ENCODE measurements at places on chromosomes 12 and 14.
A peak's percentile ranks its signal among the peaks of the same experiment; 100 is the strongest.

DNA sequence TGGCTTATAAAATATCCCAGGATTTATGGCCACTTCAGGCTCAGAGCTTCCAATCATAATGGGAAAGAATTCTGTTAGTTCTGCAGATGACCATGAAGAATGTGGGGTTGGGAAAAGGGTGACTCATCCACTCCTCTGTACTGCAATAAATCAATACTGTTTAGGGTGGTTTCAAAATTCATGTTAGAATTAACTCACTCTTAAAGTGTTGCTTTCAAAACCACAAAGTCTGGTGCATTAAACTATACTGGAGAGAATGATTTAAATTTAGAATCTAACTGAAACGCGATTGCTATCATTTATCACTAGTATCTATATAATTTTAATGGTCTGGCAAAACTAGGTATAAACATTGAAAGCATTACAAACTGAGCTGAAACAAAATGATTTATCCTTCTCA lies 798 bp downstream of the CCDC198 start:
- no peak for DNase-seq

GRCh38 chr14:64549791-64550620 lies at the start of gene PPP1R36:
PPP1R36 (plus strand) TSS chr14:64549961; CDS start chr14:64549998, 37 bp downstream.
- peak; percentile 24 for DNase-seq

- DNase-seq = no peak
Measured at GRCh38 chr14:64064447-64064846, 211.6 kb downstream of the SYNE2 start.

DNA sequence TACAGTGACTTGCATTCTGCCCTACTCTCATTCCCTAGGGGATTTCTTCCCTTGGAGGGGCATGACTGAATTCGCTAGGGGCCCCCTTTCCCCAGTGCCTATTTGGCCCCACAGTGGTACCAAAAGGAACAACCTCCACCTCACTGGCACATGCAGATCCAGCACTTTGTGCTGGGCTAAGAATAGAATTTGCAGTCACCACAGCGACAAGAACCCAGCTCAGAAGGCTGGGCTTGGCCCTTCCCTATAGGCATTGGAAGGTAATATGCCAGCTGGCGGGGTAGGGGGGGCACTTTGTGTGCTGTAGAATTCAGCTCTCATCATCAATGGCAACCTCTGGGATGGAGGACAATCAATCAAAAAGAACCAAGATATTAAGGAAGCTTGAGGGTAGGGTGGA lies 13.9 kb downstream of the BAZ2A start:
- no peak for DNase-seq

DNA sequence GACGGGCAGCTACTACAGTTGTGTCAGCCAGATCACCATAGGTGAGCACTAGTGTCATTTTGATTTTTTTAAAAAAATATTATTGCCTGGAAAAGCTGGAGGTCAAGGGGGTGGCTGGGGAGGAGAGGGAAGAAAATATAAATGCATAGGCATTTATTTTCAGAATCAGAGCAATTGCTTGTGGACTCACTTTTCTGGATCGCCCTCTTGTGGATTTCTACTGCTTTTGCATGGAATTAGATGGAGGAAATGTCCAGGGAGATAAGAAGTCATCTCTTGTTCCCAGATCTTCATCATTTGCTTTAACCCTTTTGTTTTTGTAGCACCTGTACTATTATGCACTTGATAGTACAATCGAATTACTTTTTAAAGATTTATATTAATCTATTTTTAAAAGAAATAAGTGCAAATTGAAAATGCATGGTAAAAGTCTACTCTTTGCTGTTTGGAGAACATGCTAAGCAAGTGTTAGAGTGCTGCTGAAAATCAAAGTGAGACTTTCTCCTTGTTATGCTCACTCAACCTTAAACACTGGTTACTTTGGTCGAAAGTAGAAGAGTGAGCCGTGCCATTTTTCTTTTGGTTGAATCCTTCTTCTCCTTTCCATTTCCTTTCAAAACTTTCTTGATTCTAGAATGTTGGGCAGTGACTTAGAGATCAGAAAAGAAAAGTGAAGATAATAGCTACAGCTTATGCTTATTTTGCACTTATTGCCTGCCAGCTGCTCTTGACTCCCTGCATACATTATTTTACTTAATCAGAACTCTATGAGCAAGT lies 60.6 kb upstream of the ANO4 start:
- DNase-seq = no peak

GRCh38 chr12:95390932-95391331 lies 83.0 kb upstream of the METAP2 start:
- DNase-seq = no peak

DNA sequence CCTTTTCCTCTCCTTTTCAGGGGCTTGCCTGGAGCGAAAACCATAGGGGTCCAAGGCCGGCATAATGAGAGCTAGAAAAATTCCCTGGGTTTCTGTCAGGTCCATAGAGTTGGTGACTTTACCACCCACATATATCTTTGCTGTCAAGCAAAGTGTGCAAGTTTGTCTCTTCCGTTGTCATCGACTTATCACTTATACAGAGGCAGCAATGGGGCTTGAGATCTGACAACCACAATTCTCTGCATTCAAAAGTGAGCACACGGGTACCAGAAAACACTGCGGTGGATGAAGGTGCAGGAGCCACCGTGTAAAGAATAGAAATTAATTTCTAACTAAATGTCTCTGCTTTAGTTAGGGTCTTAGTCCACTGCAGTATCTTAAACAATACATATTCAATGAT lies 162.3 kb downstream of the DAD1 start:
- DNase-seq = no peak

GRCh38 chr14:69047255-69047654 lies 68.2 kb upstream of the ACTN1 start:
- no peak for DNase-seq

DNA sequence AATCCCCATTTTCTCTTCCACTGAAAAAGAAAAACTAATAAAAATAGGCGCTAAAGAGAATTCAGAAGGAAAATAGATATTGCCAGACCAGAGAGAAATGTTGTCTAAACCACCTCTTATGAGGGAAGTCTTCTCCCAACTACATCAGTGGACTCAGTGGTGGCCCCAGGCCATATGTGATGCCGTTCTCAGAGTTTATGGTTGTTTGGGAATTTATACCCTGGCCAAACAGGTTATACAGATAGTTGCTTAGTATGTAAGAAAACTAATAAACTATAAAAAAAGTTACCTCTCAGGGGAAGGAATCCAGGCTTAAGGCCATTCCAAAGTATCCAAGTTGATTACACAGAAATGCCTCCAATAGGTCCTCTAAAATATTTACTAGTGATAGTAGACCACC lies 103.4 kb upstream of the RBM19 start:
- DNase-seq = no peak

- no peak for DNase-seq
Measured at GRCh38 chr12:59425798-59426197, 170.0 kb upstream of the SLC16A7 start.

- no peak for DNase-seq
Measured at GRCh38 chr14:91202234-91202974, 42.1 kb downstream of the GPR68 start.

- DNase-seq = no peak
Measured at GRCh38 chr12:30142301-30142700, 358.6 kb upstream of the TMTC1 start.

DNA sequence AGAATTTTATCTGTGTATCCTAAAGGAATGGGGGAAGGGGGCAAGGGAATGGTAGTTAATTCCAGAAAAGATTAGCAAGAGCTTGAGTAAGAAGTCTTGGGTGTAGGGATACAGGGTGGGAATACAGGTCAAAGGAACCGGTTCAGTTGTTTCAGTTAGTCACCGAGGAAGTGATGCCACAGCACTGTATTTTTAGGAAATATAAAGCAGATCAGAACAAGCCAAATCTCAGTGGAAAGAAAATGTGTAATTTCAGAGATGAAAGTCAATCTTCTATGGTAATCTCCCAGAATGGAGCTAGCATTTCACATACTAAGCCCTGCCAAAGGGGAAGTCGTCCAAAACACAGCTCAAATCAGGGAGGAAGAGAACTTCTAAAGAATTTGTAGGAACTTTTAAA lies 4.7 kb upstream of the TUBA1C start:
- DNase-seq = no peak

DNA sequence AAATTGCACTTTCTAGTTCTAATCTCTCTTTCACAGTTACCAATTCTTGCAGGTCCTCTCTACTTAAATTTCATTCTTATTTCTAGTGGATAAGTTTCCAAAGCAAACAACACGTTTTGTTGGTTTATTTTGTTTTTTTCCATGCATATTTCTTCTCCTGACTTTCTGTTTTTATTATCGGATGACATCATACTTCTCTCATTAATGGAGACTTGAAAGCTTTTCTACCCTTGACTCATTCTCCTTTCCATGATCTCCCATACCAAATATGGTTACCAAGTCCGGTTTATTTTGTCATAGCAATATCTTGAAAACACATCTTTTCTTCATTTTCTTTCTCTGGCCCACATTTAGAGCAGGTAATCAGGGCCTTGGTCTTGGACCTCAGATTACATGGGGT lies 796.5 kb downstream of the GALC start:
- no peak for DNase-seq

DNA sequence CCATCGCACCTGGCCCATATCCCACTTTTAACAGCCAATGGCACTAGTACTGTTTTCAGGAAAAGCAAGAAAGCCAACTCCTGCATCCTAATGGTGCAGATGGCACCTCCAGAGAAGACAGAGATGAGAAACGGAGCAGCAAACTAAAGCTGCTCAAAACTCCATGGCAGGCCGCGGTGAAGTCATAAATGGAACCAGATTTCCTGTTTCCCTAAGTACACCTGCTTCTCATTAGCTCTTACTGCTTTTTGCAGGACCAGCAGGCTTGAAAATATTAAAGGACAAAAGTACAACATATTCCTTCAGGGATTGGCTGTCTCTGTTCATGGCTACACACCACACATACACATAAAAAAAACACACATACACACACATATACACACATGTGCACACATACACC lies 36.7 kb upstream of the LGALS3 start:
- no peak for DNase-seq

GRCh38 chr12:127570793-127571360 lies 696.1 kb upstream of the TMEM132C start:
- DNase-seq = no peak

- no peak for DNase-seq
Measured at GRCh38 chr12:49088932-49089330, 5.7 kb downstream of the DHH start.

GRCh38 chr14:102733326-102733725 lies 43.9 kb upstream of the TRAF3 start:
- no peak for DNase-seq

GRCh38 chr12:112870267-112870980 lies 36.3 kb upstream of the OAS1 start:
- no peak for DNase-seq

DNA sequence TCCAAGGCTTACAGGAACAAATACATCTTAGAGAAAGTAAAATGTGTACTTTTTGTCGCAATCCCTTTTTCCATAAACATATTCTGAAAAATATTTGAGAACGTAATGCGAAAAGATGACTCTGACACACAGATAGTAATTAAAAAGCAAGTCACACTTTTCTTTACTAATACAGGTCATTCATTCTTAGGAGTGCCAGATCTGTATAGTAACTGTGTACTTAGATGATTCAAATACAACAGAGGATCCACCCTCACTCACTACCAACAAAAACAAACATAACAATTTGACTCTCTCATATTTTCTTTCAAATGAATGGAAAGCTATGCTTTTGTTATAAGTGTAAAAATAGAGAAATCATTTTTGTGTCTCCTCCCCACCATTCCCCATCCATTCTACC lies 795.4 kb downstream of the SLC6A15 start:
- no peak for DNase-seq

DNA sequence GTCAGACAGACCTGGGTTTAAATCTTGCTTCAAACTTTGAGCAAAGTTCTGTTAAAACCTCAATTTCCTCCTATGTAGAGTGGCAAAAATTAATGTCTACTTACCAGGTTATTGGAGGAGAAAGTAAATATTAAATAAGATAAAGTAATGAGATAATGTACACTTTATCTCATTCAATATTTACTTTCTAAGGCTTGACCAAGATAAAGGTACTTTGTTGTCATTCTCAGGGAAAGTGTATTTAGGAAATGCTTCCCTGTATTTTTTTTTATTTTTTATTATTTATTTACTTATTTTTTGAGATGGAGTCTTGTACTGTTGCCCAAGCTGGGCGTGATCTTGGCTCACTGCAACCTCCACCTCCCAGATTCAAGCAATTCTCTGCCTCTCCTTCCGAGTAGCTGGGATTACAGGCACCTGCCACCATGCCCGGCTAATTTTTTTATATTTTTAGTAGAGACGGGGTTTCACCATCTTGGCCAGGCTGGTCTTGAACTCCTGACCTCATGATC lies 4.7 kb downstream of the FAM161B start:
- DNase-seq = no peak

- no peak for DNase-seq
Measured at GRCh38 chr12:66467932-66468331, 165.6 kb downstream of the HELB start.

GRCh38 chr14:102605029-102605428 lies 12.6 kb downstream of the RCOR1 start:
- DNase-seq = no peak

DNA sequence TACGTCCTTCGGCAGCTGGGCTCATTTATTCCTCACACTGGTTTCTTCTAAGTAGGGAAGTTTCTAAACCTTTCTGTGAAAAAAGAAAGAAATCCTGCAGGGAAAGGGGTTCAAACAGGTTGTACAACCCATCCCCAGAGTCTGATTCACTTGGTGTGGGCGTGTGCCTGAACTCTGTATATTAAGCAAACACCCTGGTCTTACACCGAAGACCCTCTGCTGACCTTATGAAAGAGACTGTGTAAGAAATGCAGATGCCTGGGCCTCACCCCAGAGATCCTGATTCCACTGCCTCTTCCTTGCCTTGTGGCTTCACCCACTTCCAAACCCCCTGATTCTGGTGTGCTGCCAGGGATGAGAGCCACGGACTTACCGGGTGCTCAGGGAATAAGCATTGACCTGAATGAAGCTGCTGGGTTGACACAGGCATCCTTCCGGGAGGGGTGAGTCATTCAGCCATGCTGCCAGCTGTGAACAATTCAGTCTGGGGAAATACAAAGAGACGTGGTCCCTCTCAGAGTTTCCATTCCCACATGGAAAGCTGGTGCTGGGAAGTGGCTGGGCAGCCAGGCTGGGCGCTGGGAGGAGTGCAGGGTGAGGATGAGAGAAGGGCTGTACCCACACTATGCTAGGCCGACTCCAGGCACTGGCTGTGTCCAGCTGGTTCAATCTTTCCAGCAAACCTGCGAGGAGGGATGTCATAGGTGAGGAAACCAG lies 26.5 kb upstream of the ACTN1 start:
- DNase-seq = no peak

GRCh38 chr12:69211160-69211559 lies 28.2 kb upstream of the CPSF6 start:
- no peak for DNase-seq

DNA sequence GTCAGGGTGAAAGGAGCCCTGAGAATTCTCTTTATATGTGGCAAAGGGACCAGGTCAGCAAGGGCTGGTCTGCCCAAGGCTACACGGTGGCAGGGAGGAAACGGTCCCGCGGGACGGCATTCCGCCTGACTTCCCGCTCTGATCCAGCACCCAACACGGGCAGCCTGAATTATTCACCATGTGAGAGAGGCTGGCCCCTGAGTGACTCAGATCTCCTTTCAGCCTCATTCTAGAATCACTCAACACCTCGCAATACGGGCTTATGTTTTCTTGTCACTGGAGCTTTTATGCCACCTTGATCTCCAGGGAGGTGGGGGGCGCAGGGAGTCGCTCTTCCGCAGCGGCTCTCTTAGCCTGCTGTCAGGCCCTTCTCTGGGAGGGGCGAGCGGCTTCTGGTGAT lies 8.5 kb downstream of the LRTM2 start:
- no peak for DNase-seq

- DNase-seq = no peak
Measured at GRCh38 chr14:61591862-61592261, 103.5 kb upstream of the HIF1A start.

Data from stimulated activated CD4-positive, alpha-beta T cell treated with anti-CD3 and anti-CD28 coated beads, Interleukin-1b, Interleukin-23, amount 100 ng/mL, for 48 hours (primary cell).